ENCODE measurements at places on chromosomes 1 and 21.

- DNase-seq = no peak
These were observed 7.8 kb upstream of the CALML6 start for GRCh38 chr1:1907098-1907736.

DNA sequence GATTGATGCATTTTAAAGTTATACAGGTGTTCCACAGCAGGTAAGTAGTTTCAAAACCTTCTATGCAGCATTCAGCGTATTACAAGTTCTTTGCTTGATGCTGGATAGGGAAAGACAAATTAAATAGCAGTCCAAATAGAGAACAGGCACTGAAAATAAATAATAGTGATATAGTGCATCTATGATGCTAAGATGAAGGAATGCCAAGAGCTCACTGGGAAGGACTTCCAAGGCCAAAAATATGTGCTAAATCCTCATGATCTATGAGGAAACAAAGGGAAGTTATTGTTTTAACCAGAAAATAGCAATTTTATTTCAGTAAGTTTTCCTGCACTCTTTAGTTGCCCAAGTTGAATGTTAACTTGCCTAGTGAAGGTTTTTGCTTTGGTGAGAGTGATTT is 127.8 kb upstream of the GREM2 start:
- no peak for DNase-seq

DNA sequence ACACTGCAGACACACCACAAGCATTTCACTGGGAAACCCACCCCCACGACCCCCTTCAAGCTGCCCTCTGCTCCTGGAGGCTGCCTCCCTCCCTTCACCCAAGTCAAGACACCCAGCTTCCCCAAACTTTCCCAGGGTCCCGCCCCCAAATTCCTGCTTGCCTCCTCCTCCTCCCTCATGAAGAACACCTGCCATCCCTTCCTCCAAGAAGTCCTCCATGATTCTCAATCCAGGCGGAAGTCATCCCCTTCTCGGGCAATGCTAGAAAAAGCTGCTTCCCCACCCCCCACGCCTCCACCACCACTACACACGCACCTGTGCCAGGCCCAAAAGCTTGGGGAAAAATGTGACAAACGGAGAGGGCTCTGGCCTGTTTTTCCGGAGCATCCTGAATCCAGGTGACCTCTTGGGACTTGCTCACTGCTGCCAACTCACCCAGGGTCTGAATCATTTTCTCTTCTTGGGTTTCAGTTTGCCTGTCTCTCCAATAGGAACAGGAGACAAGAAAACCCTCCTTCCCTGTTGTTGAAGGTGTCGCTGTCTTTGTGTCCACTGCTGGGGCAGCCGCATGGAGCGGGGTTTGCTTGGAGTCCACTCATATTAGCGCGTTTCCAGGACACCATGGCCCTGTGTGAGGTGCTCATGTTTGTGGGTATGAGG is 101.0 kb upstream of the CASZ1 start:
- DNase-seq = no peak

DNA sequence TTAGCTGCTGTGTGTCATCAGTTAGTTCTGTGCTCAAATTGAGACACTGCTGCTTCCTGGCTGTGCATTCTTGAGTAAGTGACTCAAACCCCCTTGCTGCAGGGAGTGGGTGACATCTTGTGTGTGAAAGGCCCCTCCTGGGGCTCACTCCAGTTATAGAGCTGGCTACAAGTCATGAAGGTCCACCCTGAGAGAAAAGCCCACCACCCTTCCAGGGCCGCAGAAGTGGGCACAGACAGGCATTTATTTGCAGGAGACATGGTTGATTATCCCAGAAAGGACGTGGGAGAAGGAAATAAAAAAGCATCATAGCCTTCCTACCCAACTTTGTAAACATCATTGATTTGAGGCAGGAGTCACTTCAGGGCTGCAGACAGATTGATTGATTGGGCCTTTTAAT is 550.6 kb downstream of the MATN1 start:
- DNase-seq = no peak

GRCh38 chr1:235976490-235976889 is 88.4 kb downstream of the NID1 start:
- no peak for DNase-seq

- DNase-seq = no peak
These were observed 33.3 kb downstream of the SMG7 start for GRCh38 chr1:183505454-183506089.

- no peak for DNase-seq
These were observed 2.5 kb downstream of the ILDR2 start for GRCh38 chr1:166972826-166973225.

Data from CD4-positive, alpha-beta T cell treated with Interleukin-15 for 4 hours (primary cell).